ENCODE measurements at places on chromosomes 16 and 17. TPM values are rescaled to one million over a fixed set of nuclear protein-coding genes. Genes with fewer than 3 reads are reported as not detected.

The TMEM238L gene
- total RNA-seq = not detected

The DPEP3 gene
- 0.63 TPM for total RNA-seq

The SLC16A13 gene
- 2.2 TPM for total RNA-seq

The SOCS3 gene
- total RNA-seq = 335 TPM

The MARVELD3 gene
- not detected for total RNA-seq

The FADS6 gene
- total RNA-seq = not detected

The PIPOX gene
- 4.9 TPM for total RNA-seq

The SLC12A3 gene
- not detected for total RNA-seq

The CCL8 gene
- total RNA-seq = 3.2 TPM

DNA sequence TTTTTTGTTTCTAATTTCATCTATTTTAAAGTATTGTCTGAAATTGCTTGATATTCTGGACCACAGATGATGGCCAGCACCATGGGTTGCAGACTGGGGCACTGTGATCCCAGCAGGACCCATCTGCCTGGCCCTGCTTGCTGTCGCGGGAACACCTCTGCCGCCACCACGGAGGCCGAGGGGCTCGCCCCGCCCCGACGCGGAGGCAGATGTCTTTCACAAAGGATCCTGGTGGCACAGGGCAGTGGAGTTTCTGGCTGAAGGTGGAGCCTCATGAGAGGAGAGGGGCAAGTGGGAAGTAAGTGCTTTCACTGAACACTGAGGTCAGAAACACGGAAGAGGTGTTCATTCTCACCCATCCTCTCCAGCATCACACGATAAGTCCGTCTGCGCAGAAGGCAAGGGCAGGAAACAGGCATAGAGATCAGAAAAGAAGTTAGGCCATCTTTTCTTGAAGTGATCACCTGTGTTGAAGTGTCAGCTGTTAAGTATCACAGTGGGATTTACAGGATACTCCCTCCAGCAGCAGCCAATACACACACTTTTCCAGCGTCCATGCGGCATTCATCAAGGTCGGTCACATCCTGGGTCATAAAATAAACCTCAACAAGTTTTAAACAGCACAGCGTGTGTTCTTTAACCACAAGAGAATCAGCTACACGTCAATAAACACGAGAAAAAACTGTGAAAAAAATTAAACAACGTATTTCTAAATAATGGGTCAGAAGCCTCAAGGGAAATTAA lies 194.5 kb downstream of the RPTOR start:
- no peak for DNase-seq

GRCh38 chr16:23058576-23058975 lies 90.7 kb downstream of the USP31 start:
- DNase-seq = no peak

GRCh38 chr17:79045842-79046196 lies 21.9 kb downstream of the C1QTNF1 start:
- peak; percentile 49 for DNase-seq

GRCh38 chr16:84182680-84183571 lies 3.9 kb downstream of the TAF1C start:
- DNase-seq = no peak

GRCh38 chr17:69326377-69327059 lies 415 bp downstream of the ABCA5 start:
- DNase-seq = no peak

DNA sequence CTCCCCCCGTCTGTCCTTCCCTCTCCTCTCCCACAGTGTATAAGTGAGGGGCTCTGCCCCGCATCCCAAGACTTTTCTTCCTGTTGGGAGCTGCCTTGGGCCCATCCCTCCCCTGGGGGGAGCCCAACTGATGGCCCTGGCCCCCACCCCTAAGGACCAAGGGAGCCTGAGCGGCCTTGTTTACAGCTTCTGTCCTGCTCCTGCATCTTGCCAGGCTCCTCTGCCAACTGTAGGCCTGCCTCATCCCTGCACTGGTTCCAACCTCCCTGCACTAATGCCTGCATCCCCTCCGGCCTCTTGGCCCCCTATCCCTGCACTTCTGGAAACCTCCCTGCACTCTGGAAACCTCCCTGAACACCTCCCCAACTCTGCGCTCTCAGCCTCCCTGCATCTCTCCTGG lies 1.4 kb upstream of the PAGR1 start:
- no peak for DNase-seq

DNA sequence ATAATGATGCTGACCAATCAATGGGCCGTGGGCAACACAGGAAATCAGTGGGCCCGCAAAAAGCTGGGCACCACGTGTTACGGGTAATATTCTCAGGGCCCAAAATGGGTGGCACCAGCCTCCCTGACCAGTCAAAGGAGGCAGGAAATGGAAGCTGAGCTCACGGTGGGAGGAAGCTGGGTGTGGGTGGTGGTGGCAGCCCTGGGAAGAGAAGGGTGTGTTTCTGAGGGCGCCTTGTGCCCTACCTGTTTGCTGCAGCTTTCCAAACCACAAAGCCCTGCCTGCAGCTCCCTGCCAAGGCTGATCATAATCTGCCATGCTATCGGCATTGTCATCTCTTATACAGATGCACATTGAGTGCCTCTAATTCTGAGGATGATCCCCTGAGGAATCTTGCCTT lies 457.9 kb downstream of the SLC39A11 start:
- no peak for DNase-seq

DNA sequence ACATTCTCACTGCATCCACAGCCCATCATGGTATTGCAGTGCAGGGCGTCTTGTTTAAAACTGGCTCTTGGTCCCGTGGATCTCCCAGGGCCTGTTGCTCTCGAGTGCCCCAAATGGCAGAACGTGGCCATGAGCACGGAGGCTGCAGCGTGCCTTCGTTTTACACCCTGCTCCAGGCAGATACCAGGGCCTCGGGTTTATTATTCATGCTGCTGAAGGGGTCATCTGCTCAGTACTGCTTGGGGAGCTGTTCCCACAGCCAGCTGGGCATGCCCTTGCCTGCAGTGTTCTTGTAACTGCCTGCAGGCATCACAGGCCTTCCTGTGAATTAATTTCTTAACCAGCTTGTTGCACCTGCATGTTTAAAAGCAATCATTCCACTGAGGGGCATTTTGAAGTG lies 129.7 kb upstream of the CHMP6 start:
- no peak for DNase-seq

DNA sequence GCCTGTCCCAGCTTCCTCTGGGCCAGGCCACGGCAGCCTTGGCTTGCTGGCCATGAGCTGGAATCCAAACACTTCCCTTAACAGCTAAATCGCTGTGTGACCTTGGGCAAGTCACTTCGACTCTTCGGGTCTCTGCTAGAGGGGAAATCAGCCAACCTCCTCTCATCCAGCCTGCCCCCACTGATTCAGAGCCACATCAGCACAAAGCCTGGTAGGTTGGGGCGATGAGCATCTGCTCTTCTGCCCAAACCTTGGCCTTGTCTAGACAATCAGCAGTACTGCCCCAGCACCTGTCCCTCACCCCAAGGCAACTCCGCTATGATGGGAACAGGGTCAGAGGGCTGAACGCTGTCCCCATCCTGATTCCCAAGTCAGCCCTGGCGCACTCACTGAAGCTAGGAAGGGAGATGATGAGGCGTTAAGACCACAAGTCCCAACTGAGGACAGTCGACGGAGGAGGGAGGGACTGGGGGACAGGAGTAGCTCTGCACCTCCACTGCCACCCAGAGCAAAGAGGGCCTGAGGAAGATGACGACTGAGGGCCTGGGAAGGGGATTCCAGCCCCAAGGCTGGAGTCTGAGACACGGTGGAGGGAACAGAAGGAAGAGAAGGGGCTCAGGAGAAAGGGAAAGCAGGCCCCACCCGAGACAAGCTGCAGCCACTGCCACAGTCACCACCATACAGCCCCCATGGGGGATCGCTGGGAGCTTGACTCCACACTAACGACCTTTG lies 1.3 kb downstream of the CLUH start:
- no peak for DNase-seq

DNA sequence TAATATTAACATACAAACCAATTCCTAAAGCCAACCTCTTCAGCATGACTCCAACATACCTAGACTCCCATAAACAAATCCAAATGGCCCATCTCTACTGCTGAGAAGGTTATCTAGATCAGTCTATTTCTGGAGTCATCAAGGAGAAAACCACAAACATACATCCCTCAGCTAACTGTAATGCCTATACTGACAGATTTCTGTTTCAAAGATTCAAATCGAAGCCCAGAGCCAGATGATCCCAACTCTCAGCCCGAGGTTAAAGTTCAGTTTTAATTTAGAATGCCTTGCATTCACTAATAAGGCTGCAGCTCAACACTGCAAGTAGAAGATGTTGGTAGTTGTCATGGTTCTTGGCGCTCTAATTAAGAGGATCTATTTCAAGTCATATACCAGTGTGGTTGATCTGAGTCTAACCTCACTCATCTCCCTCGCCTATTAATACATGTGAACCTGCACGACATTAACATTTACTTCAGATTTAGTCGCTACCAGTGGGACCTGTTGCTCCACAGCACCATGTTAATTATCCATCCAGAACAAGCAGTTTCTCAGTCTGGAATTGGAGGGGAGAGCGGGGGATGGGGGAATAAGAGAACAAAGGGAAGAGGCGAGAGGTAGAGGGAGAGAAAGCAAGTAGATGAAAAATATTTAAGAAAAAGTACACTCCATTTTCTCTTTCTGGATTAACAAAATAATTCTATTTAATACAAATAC lies 15.4 kb downstream of the PHF12 start:
- DNase-seq = no peak

GRCh38 chr16:62079236-62079635 lies 43.0 kb upstream of the CDH8 start:
- no peak for DNase-seq

DNA sequence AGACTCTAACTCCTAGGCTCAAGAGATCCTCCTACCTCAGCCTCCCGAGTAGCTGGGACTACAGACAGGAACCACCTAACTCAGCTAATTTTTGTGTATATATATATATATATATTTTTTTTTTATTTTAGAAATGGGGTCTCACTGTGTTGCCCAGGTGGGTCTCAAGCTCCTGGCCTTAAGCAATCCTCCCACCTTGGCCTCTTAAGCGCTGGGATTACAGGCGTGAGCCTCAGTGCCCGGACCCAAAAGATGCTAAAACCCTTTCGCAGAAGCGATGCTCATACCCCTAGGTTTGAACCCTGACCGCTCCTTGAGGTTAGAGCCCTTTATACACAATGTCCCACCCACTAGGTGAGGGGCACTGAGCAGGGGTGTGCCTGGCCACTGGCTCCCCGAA lies 2.2 kb upstream of the CLDN9 start:
- DNase-seq = no peak

- DNase-seq = no peak
Observed at GRCh38 chr16:83727018-83727417, 80.8 kb upstream of the HSBP1 start.

- no peak for DNase-seq
Observed at GRCh38 chr17:58268326-58268725, 12.4 kb downstream of the MPO start.

DNA sequence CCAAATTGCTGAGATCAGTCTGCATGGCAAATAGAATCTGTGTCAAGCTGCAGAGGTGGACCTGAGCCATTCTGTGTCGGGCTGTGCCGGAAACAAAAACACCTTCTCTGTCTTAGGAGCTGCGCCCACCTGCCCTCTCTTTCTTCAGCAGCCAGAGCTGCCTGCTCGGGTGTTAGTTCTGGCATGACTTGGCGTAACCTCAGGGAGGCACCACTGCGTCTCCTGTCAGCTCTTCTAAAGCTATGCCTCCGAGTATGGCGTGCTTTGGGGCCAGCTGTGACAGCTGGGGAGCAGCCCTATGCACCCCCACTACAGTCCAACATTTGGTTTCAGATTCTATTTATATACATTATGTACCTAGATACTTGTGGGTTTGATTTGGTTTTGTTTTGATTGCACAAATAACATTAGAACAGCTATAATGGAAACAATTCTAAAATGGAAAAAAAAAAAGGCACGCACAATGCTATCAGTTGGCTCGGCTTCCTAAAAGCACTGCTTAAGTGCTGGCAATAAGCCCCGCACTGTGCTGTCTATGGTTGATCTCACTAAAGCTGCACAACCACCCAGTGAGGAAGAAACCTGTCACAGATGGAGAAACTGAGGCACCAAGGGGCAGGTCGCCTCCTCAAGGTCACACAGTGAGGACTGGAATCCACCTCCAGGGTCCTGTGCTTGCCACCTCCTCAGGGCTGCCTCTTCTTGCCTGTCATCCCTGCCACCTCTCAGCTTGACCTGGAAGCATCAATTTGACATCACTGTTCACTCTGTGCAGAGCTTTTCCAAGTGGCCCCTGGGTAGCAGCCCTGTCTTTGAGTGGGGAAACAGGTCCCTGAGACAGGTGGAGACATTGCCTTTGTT lies 18.7 kb upstream of the ADGRG1 start:
- no peak for DNase-seq

- DNase-seq = no peak
Observed at GRCh38 chr16:2195322-2196161, 863 bp downstream of the CASKIN1 start.

- DNase-seq = no peak
Observed at GRCh38 chr17:19271780-19272357, 34.7 kb downstream of the EPN2 start.

DNA sequence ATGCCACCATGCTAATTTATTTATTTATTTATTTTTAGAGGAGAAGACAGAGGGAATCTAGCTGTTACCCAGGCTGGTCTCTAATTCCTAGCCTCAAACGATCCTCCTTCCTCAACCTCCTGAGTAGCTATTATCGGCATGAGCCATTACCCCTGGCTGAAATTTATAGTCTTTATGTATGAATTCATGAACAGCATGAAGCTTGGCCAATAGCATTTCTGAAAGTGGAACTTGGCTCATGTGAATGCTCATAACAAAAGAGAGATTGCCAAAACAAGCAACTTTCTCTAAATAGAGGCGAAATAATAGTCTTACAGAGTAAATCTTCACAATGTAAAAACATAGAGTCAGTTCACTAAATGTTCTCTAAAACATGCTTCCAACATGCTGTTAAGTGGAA lies 30.1 kb upstream of the SMURF2 start:
- DNase-seq = no peak

DNA sequence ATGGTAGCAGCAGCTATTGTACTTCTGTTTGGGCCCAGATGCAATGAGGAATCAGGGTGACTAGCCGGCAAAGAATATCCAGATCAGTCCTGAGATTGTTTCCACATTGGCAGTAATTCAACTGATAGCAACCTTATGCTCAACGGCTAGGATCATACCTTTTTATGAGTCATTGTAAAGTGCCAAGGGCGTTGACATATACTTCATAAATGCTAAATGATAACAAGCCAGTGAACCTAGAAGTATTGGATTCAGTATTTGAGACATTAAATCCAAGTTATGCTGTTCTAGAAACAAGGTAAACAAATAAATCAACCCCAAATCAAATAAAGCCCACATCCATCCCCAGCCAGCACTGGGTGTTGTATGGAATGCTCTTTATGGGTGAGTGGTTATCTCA lies 207.1 kb upstream of the ZFHX3 start:
- no peak for DNase-seq

Data from omental fat pad (tissue), 4 donors.